ENCODE measurements at places on chromosomes 12 and 14.
A peak's percentile ranks its signal among the peaks of the same experiment; 100 is the strongest.

DNA sequence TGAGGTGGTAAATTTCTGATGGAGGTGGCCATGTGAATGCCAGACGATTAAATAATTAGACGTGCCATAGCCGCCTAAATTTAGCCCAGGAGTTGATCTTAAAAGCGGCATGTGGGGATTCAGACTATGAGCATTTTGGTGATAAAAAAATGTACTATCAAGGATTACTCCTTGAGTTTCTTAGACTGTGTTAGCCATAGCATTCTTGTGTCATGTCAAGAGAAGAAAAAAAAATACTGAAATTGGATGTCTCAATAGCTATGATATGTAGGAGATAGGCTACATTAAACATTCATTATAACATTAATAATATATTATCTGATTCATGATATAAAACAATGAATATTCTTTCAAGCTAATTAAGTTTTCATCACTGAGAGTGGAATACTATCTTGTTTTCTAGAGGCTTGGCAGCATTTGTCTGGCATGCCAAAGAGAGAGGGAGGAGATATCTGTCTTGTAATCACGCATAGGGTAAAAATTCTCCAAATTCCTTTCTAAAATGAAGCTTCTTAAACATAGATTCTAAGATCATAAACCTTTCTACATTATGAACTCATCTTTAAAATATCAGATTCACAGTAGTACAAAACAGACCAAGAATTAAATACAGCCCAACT, 727.0 kb downstream of the C12orf50 start:
- no peak for DNase-seq

DNA sequence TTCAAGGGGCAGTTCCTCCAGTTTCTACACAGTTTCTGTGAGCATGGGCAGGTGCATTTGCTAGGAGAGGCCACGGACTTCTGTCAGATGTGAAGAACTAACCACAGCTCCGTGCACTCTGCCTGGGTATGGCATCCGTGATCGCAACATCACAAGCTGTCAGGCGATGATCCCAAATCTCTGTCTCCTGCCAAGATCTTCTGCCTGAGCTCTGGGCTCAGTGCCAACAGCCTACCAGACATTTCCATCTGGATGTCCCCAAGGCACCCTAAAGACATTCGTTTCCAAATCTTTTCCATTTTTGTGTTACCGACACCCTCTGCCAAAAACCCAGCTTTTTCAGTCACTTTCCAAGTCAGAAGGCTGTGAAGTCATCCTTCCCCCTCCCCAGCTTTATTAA, 292.1 kb downstream of the GLT1D1 start:
- DNase-seq, result no peak

GRCh38 chr14:88189417-88190191, 133.5 kb downstream of the KCNK10 start:
- peak; percentile 86 for DNase-seq

DNA sequence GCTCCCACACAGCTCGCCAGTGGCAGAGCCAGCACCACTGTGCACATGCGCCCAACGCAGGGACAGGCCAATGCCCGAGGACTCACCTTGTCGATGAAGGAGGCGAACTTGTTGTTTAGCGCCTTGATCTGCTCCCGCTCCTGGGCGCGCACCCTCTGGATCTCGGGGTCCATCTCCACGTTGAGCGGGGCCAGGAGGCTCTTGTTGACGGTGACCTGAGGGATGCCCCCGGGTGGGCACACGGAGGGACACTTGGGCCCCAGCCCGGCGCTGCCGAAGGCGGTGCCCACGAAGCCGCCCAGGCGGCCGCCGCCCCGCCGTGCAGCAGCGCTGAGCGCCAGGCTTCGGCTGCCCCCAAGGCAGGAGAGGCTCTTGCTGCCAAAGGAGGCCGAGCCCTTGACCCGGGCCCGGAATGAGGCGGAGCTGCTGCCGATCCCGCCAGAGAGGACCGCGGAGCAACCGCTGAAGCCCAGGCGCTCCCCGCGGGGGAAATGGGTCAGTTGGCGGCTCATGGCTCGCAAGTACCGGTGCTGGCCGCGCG, at the start of gene KRT72:
Gene KRT72, minus strand, starts transcription at position 523 of the 541 bp plus-strand sequence. Its CDS starts 11 bp downstream, at position 512.
- no peak for DNase-seq

DNA sequence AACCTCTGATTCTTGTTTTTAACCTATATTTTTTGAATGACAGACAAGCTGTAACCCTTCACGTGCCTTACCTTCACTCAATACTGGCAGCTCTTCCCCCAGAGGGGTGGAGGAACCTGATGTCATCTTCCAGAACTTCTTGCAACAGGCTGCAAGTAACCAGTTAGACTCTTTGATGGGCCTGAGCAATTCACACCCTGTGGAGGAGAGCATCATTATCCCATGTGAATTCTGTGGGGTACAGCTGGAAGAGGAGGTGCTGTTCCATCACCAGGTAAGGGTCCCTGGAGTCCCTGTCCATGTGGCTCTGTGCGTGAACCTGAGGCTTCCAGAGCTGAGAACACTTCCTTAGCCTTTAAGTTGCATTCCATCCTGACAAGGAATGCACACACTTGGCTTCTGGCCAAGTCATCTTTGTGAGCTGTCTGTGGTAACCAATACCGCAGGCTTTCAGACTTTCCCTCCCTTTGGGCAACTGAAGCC, 22.7 kb downstream of the TRAFD1 start:
- DNase-seq, result no peak

DNA sequence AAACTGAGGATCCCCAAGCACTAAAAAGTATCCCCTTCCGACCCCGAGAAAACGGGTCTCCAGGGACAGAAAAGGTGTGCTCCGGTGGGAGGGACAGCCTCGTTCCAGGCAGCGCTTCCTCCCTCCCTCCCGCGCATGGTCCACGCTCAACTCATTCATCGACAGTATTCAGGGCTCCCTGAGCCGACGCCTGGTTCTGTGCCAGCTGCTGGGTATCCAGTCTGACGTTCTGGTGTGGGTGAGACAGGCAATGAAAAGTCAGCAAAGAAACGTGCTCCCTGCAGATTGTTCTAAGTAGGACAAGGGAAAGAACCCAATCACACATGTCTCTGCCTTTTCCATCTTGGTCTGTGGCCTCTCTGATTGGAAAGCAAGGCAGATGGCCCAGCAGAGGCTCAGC, 19.6 kb upstream of the SMOC1 start:
- DNase-seq, result no peak

DNA sequence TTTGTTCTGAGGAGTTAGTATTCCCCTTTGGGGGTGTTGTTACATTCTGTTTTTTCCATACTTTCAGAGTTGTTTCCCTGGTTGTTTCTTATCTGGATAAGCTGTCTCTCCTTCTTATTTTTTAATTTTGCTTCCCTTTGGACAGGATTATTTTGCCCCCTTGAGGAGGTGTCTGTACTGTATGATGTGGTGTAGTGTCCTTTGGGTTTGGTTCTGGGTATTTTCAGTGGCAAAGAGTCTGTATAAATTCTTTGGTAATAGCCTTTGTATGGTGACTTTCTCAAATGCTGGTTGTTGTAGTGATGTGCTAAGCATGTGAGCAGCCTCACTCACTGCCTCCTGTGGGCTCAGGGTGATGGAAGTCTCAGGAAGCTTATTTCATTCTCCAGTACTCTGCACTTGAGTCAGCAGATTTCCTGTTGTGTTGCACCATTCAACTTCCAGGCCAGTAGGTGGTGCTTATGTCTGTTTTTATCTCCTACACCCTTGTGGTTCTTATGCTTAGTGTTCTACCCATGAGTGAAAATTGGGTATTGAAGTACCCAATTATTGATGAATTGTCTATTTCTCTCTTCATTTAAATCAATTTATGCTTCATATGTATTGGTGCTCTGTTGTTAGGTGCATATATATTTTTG, 103.3 kb upstream of the PMCH start:
- no peak for DNase-seq

GRCh38 chr12:27785882-27786570, 6.0 kb upstream of the MANSC4 start:
- DNase-seq, result no peak

DNA sequence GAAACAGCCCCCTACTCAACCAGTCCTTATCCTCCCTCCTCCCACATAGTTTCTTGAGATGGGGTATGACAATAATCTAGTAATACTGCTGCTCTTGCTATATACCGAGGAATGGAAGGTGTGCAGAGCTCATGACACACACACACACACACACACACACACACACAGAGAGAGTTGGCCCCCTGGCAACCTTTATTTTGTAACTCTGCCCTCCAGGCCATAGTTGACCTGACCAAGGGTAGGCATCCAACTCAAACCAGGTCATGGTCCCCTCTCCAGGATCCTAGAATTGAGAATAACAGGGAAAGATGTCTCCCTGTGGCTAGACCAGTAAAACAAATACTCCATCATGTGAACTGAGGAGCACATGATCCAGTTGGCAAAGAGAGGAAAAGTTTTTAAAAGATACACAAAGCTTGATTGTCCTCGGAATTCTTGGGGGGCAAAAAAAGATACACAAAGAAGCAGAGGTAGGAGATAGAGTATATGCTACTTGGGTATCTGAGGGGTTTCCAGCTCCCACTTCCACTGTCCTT, 11.3 kb downstream of the ERO1A start:
- no peak for DNase-seq

- no peak for DNase-seq
These were observed 74.2 kb downstream of the GARIN6 start for GRCh38 chr12:99721715-99722275.

DNA sequence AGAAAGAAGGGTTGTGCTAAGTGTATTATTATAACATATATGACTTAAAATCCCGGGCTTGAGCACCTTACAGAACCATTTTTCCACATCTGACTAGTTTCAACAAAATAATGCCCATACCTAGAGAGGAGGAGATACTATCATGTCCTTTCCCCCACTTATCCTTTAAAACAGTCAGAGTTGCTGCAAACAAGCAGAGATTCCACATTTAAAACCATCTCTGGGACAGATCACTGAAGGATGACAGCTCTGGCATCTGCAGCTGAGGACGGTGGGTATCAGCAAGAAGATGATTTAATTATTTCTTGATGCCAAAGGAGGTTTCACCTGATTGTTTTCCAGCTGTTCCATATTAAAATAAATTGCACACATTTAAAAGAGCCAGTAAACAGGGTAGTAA, 328.0 kb upstream of the TMTC1 start:
- DNase-seq, result no peak

GRCh38 chr12:96995861-96996260, 88.8 kb downstream of the NEDD1 start:
- DNase-seq, result no peak

DNA sequence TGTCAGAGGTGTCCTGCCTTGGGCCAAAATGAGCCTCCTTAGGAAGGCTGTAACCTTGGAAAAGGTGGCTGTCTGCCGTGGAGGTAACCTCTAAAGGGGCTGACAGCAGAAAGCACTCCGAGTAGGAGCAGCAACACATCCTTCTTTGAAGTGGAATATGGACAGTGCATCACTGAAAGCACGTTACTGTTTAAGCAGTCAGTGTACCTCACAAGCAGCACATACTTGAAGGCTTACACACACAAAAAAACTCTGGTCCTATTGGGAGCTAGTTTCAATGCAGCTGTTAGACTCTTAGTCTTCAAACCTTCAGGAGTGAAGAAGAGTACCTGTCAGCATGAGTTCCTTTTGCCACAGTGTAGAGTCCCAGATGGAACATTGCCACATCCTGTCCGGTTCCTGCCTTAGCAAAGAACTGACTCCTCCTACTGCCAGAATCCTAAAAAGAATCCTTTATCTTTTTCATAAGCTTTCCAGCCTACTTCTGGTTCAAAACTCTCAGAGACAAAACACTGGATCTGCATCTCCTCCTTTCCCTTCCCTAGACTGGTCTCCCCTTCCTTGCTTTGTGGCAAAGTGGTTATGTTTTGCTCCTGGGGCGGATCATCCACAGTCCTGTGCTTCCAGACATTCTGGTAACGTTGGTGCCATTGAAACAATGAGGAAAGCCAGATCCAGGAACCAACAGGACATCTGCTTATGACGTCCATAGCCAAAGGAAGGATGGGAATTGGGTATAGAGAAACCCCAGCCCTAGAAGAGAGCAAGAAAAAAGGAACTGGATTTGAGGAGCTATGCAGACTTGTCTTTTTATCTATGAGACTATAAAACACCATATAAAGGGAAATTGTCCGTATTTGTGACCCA, 8.5 kb upstream of the MDM1 start:
- DNase-seq, result no peak

- no peak for DNase-seq
These were observed 21.8 kb downstream of the VDR start for GRCh38 chr12:47882781-47883546.

GRCh38 chr14:92945959-92946846, 23.3 kb downstream of the CHGA start:
- DNase-seq, result no peak

- no peak for DNase-seq
These were observed 1.6 kb downstream of the SLC16A7 start for GRCh38 chr12:59597385-59597781.

DNA sequence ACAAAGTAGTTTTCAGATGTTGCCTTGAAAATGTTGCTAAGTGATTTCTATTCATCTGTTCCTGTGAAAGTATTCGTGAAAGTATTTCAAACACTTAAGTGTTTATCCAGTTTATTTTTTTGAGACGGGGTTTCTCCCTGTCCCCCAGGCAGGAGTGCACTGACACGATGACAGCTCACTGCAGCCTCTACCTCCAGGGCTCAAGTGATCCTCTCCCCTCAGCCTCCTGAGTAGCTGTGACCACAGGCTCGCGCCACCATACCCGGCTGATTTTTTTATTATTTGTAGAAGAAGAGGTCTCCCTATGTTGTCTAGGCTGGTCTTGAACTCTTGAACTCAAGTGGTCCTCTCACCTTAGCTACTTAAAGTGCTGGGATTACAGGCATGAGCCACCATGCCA, 1.7 kb downstream of the ZDHHC17 start:
- no peak for DNase-seq

DNA sequence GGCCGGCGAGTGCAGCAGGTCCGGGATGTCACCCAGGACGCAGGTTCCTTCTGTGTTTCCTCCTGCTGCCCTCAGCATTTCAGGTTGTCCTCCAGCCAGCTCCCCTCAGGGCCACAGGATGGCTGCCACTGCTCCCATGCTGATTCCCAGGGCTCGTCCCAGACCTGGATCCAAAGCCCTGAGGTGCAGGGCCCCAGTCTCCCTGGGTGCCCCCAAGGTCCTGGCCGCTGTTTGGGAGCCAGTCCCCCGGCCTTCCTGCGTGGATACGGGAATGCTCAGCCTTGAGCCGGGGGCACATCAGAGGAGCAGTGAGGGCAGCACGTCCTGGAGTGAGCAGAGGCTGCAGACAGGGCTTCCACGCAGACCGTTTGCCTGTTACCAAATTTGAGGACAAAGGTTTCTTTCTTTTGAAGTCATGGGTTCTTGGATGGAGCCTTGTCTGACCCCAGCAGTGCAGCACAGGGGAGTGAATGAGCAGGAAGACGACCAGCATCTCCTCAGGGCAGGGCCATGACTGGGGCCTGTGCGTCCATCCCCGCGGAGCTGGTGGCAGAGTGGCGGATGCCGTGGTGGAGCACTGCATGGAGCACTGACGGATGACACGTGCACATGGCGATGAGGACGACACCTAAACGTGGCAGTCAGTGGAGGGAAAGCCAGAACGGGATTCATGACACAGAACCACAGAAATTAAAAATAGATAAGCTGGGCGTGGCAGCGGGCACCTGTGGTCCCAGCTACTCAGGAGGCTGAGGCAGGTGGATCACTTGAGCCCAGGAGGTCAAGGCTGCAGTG, 12.5 kb upstream of the CACNA2D4 start:
- no peak for DNase-seq

GRCh38 chr14:29098656-29099055, 332.1 kb downstream of the FOXG1 start:
- DNase-seq, result no peak

GRCh38 chr14:25120261-25120660, 70.3 kb upstream of the STXBP6 start:
- no peak for DNase-seq

GRCh38 chr12:91616416-91616815, 433.8 kb upstream of the DCN start:
- DNase-seq, result no peak
